ENCODE measurements at places on chromosomes 1 and 21.

DNA sequence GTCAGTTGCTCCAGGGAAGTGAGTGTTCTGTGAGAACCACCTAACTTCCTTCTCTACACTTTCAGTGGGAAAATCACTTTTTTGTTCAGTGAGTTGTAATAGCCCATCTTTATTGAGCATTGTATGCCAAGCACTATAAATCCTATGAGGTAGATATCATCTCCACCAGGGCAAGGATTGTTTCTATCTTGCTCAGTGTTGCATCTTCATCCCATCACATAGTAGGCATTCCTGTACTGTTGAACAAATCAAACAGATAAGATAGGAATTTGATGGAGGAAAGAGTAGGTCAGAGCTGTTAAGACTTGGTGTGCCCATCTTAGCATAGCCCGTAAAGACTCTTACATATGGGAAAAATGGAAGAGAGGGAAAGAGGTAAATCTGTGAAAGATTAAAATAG is 2.9 kb upstream of the PIGV start:
- DNase-seq = no peak

GRCh38 chr1:32106663-32107275 is 1.1 kb upstream of the KPNA6 start:
- DNase-seq = no peak

DNA sequence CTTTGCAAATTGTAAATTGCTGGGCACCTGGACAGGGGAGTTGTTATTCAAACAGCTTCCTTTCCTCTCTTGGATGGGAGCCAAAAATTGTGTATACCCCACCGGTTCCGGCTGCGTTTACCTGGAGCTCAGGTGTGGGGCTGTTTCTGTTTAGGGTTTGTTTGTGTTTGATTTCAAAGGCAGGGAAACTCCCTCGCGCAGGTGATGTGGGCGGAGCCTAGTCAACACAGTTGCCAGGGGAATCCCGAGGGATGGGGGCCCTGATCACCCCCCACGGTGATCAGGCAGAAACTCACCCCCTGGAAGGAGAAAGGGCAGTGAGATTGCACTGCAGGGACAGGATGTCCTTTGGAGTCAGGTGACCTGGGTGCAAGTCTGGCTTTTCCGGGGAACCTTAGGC is 28.3 kb downstream of the CDCP2 start:
- no peak for DNase-seq

DNA sequence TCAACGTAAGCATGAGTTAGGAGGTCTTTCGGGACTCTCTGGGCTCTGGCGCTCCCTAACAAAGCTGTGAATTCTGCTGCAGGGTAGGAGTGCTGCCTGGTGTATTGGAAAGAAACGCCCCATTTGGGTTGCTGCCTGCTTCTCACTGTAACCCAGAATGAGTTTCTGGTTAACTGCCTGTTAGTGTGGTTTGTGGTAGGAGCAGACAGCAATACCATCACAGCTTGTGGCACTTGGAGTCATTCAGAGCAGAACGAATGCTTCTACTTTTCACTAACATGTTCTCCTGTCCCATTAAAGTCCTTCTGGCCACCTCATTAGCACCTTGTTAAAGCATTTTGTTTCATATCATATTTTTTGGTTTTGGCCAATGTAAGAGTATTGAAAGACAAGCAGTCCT is 18.1 kb downstream of the MAP3K7CL start:
- no peak for DNase-seq

GRCh38 chr1:177020851-177021589 is 143.5 kb downstream of the ASTN1 start:
- DNase-seq = no peak

DNA sequence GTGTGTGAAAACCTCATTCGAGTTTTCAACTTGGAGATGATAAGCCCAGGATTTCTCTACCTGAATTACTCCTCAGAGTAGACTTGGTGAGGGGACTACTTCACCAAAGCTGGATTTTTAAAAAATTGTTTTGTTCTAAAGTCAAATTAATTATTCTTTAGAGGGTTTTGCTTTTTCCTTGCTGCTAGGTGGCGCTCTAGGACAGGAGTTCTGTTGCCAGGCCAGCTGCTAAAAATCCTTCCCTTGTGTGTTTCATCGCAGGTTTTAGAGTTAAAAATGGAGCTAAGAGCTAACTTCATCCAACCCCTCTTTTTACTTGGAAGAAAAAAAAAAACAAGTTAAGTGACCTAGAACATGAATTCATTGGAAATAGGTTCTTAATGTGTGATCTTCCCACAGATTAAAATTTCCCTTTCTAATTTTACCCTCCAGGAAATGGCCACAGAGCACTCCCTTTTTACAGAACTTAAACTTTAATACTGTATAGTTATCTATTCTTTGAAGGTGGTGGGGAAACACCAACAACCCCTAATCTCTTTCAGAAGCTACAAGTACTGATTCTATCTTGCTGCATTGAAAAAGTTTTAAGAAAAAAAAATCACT is 36.7 kb upstream of the FAM163A start:
- peak; percentile 66 for DNase-seq

- no peak for DNase-seq
Observed at GRCh38 chr1:26666855-26667254, 29.0 kb upstream of the ARID1A start.

DNA sequence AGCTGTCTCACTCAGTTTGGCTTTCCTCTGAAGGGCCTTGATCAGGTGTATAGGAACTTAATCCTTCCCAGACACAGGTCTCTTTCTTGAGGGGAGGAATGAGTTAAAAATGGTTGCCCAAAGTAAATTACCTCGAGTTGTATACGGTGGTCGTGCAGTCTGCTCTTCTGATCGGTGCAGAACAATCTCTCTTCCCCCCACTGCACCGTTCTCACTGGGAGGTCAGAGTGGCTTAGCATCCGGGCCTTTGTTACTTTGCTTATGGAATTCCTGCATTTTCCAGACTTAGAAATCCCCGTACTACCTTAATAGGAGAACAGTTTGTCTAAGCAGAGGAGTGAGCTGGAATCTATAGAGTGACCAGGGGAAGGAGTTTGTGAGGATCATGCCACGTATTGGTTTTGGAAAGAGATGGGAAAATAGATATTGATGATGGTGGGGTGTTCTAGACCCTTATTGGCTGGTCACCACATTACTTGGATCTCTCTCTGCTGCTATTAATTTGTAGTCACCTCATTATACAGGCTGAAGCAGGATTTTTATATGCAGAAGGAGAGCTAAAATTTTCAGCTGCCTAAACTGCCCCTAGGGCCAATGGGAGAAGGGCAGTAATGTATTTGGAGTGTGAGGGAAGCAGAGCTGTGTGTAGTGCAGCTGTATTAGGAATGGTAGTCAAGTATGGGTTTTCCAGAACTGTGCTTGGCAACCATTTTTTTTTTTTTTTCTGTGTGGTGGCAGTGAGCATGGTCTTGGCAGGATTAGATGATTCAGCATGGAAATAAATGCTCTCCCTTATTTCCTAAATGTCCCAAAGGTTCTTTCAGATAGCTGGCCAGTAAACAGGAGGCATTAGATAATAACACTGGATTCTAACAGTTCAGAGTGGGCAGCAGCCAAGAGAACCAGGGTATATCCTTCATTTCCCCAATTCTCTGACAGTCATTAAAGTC is 81.5 kb downstream of the NDUFS5 start:
- DNase-seq = no peak

GRCh38 chr21:29704719-29705118 is 235.1 kb downstream of the GRIK1 start:
- no peak for DNase-seq

DNA sequence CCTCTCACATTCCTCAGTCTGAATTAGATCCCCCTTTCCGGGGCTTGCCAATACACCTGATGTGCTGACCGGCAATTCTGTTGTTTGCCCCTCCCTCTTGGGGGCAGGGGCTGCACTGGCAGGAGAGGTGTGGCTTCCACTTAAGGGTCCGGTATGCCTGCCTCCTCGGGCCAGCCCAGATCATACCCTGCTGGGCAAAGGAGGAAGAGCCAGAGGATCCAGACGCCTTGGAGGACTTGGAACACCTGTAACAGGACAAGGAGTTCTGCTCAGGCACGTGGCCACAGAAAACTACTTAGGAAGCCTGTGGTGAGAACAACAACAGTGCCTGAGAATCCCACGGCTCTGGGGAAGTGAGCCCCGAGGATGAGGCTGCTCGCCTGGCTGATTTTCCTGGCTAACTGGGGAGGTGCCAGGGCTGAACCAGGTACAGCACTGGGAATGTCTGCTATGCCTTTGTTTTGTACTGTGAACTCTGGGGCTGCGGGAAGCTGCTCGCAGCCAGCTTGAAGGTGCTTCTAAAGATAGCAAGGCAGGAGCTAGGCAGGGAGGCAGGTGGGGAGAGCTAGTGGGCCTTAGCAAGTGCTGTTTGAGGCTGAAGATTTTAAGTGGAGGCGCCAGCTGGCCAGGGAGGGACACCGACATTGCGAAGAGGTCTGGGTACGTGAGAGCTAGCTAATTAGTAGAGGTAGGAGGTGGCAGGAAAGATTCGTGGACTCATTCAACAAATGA is at the start of gene SMPDL3B:
TSS of gene SMPDL3B (plus strand) at position 183 of the 732 bp plus-strand sequence. CDS start at position 367, 184 bp downstream.
- DNase-seq = no peak
